Posterior vena cava (tissue), 2 donors: ENCODE measurements at places on chromosomes 7 and 10. TPM values are rescaled to one million over a fixed set of nuclear protein-coding genes. Genes with fewer than 3 reads are reported as not detected.

Gene RAB19
- not detected for total RNA-seq

Gene RTKN2
- total RNA-seq: 0.14 TPM

Gene MACC1
- total RNA-seq: 0.67 TPM

Gene OR9A4
- not detected for total RNA-seq

Gene CYP3A4
- not detected for total RNA-seq

Gene C7orf57
- total RNA-seq: not detected

Gene LRRN3
- 0.05 TPM for total RNA-seq

Gene DYNC1I1
- 17.9 TPM for total RNA-seq

Gene PALD1
- 6.7 TPM for total RNA-seq

Gene GPR37
- 0.19 TPM for total RNA-seq

Gene ZRANB1
- 26.9 TPM for total RNA-seq

Gene BTBD16
- total RNA-seq: not detected

Gene SH3PXD2A
- 62.6 TPM for total RNA-seq

Gene GPR15LG
- not detected for total RNA-seq

Gene ZNF467
- 10.9 TPM for total RNA-seq

Gene NCF1
- total RNA-seq: 1.8 TPM

Gene SORBS1
- total RNA-seq: 1,390 TPM

Gene TAF3
- 9.9 TPM for total RNA-seq

Gene HOXA10
- total RNA-seq: 9.2 TPM

Gene GNAT3
- total RNA-seq: not detected

Gene AKR1D1
- total RNA-seq: not detected

Gene UPP1
- 25.9 TPM for total RNA-seq

Gene TMEM273
- 17.0 TPM for total RNA-seq

Gene PRLHR
- total RNA-seq: not detected

Gene C10orf62
- total RNA-seq: 0.46 TPM

Gene SLC13A1
- total RNA-seq: not detected

Gene AKAP9
- 45.1 TPM for total RNA-seq

Gene CFTR
- not detected for total RNA-seq

Gene RNF148
- total RNA-seq: 1.1 TPM

Gene CXCL12
- 206 TPM for total RNA-seq

Gene CREB3L2
- 129 TPM for total RNA-seq

Gene VGF
- not detected for total RNA-seq

Gene CFAP69
- total RNA-seq: 11.4 TPM
